ENCODE measurements at places on chromosomes 5 and 9.

DNA sequence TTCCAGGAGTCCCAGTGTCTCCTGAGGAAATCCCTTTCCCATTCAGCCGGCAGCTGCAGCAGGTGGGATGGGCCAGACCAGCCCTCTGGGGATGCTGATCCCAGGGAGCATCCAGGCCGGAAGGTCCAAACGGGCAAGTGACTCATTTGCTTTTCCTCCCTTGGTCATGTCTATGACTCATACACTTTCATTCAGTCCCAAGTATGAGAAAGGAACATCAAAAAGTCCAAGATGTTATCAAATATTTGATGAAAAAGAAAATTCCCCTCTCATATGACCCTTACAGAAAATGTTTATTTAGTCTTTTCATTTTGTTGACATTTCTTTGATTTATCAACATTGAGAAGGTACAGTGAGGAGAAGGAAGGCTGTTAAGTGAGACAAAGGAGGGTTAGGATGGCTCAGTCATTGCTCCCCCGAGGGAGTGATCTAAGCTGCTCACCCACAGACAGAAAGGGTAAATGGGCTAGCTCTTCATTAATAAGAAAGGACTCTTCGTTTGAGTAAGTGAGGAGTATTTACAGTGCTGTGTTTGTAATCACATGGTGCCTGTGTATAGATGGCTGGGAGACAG is 117.6 kb upstream of the ANKRD55 start:
- no peak for DNase-seq

DNA sequence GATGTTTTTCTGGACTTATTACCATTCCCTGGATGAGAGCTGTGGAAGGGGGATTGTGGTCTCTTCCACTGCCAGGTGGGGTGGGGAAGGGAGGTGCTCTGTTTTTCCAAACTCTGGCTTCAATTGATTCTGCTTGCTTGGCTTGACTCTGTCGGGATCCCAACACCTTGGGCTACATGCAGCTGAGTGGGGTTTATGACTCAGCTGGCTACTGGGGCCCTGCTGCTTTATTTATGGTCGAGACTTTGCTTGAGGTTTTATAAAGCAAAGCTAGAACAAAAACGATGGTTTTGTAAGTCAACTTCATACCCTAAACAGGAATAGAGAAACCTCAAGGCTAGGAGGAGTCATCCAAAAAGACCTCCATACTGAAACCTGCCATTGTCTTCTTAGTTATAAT is 76.3 kb downstream of the AOPEP start:
- no peak for DNase-seq

DNA sequence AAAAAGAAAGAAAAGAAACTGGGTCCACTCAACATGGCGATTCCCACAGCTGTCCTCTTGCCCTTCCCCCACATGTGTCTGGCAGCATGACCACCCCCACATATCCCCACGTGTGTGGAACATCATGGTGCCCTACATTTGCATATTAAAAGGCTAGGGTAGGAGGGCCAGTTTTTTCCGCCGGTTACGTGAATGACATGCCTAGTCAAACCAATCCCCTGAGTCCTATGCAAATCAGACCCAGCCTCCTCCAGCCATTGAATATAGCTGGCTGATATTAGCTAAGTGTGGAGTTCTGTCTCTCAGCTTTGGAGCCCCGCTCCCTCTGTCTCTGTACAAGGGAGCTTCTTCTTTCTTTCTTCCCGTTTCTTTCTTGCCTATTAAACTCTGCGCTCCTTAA is 33.0 kb upstream of the CCDC112 start:
- no peak for DNase-seq

- DNase-seq = no peak
Observed at GRCh38 chr9:33469891-33470290, 3.8 kb downstream of the NOL6 start.

DNA sequence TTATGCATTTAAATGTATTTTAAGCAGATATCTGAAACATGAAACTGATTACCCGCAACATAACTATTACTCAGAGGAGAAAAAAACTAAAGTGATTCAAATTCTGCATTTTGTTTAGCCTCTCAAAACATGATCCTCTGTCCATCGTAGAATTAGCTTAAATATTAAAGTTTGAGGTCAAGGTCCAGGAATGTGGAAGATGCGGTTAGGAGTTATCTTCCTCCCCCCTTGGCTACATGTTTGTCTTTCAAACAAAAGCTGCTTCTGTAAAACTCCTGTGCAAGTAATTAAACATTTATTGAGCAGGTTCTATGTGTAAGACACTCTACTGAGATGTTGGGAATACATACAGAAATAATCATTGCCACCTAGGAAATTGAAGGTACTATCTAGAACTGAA is 175.0 kb upstream of the ISL1 start:
- no peak for DNase-seq

GRCh38 chr5:179504600-179505396 is 45.6 kb upstream of the RUFY1 start:
- no peak for DNase-seq

- DNase-seq = no peak
Observed at GRCh38 chr5:156589946-156590216, 260.2 kb upstream of the PPP1R2B start.

- DNase-seq = no peak
Observed at GRCh38 chr5:173301695-173302545, 26.3 kb downstream of the STC2 start.

- DNase-seq = no peak
Observed at GRCh38 chr5:11010429-11011210, 249.6 kb upstream of the DAP start.

DNA sequence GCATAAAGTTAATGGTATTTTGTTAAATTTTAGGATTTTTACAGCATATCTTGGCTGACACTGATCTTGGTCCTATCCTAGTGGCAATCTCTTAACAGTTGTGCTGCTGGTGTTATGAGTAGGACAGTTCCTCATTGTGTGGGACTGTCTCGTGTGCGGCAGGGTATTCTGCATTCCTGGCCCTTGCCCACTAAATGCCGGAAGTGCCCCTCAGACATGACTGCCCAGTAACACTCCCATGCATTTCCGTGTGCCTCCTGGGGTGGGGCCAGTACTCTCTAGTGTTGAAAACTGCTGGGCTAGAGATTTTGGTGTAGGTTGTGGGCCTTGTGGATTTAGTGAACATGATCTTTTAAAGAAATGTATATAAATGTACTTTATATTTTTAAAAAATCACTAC is 227.1 kb upstream of the DMRT1 start:
- no peak for DNase-seq

- no peak for DNase-seq
Observed at GRCh38 chr9:70263421-70263820, 4.6 kb downstream of the SMC5 start.

DNA sequence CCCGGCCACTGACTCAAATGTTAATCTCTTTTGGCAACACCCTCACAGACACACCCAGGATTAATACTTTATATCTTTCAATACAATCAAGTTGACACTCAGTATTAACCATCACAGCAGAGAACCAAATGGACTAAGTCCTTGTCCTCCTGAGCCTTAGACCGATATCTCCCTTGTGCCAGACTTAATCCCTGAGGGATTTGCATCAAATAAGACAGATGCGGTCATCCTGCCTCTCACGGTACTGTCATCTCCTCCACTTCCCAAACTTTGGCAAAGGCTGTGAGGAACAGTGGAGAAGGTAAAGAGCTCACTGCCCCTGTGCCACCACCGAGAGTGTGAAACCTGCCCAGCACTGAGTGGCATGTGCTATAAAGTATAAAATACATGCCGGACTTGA is 6.5 kb upstream of the PRRC2B start:
- no peak for DNase-seq

GRCh38 chr9:127953768-127954505 is 16.3 kb upstream of the DPM2 start:
- DNase-seq = no peak

DNA sequence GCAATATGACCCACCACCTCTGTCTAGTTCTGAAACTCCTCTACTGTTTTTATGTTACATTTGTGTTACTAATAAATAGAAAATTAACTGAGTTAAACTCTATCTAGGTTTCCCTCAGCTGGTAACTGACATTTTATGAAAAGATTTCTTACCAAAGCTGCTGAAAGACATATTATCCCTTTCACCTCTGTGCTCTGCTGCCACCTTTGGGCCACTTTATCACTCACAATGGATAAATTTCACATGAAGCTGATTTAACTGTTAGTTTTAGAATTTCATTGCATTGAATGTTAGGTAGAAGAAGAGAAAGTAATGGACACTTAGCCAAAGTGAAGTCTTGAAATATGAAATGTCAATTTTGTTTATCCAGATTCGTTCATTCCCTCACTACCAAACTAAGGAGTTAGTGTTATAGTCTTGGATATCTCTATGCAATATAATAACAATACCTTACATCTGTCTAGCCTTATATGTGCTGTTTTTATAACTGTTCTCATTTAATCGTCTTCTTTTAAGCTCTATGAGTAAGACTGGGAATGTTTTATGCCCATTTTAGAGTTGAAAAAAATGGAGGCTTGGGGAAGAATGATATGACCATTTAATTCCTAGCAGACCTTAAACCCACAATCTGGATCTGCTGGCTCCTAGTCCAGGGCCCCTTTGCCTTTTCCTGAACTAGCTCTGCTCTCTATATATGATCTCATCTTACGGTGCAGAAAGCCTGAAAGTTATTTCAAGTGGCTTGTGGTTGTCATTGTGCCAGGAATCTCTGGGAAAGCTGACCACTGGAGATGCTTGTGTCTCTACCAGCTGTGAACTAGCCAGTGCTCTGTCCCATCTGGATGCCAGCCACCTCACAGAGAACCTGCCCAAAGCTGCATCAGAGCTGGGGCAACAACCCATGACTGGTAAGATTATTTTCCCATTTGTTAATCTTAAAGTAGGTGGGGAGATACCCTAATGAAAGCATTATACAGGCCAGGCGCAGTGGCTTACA is 97.1 kb downstream of the GOLPH3 start:
- peak; percentile 37 for DNase-seq

GRCh38 chr5:12566441-12566840 is 662.2 kb upstream of the CTNND2 start:
- DNase-seq = no peak

GRCh38 chr9:109894921-109895758 is 115.1 kb downstream of the PALM2AKAP2 start:
- no peak for DNase-seq

DNA sequence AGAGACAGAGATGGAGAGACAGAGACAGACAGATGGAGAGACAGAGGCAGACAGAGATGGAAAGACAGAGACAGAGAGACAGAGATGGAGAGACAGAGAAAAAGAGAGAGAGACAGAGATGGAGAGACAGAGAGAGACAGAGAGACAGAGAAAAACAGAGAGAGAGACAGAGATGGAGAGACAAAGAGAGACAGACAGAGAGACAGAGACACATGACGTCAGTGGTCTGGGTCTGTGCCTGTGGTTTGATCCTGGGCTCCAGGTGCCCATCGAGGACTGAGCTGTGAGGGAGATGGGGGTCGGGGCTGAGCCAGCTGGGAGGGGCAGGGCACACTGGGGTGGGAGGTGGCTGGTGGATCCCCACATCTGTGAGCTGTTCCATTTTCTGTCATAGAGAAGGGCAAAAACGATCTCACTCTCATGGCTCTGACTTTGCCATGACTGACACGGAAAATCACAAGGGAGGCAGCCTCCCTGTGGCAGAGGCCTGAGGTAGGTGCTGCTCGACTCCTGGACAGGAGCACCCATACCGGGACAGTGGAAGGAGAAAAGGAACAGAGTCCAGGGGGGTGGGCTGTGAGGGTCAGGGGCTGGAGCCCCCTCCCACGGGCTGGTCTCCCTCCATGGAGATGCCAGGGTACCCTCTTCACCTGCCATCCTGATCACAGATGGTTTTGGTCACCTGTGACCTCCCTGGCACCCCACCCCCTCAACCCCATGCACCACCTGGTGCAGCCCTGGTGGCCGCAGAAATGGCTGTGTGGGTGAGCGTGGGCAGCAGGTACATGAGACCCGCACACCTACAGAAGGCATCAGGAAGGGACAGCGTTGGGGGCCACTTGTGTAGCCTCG is 28.8 kb downstream of the GLT6D1 start:
- no peak for DNase-seq

GRCh38 chr5:141783947-141784296 is 94.3 kb downstream of the PCDH1 start:
- no peak for DNase-seq

GRCh38 chr5:88833371-88834130 is 49.4 kb downstream of the MEF2C start:
- DNase-seq = peak; percentile 69

- DNase-seq = no peak
Observed at GRCh38 chr5:35847961-35848360, 8.7 kb upstream of the IL7R start.

GRCh38 chr5:111755942-111756381 is 1.0 kb downstream of the NREP start:
- DNase-seq = no peak

DNA sequence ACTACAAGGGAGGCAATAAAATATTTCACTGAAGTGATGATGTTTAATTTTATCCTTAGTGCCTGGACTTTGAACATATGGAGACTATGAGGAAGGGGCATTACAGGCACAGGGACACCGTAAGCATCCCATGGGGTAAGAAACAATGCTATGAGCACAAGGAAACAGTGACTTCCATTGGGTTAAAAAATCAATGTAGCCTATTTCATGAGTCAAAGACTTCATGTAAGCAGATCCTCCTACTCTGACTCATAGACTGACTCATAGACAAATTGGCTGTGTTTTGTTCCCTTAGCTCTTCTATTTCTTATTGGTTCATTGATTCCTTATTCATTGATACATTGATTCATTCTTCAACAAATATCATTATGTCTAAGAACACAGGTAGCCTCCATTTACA is 351.0 kb downstream of the PRELID2 start:
- DNase-seq = no peak

DNA sequence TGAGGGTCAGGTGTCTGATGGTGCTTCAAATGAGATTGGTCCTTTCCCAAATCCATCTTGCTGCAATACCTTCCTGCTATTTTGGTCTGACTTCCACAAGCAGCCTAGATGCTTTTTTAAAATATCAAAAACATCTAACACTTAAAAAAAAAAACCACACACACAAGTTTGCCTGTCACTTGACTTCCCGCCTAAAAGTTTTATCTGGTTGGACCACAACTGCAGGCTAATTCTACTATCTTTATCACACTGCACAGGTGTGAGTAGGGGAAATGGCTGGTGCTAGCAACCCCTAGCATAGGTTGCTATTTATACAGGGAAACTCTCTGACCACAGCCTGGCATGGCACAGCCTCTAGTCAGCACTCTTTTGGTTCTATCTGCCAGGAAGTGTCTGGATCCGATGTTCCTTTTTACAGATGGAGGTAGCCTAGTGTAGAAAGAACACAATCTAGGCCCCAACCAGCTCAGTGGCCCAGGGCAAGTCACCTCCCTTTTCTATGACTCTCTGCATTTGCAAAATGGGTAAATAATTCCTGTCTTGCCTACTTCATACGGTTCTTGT is at the start of gene HEMGN:
TSS of gene HEMGN (minus strand) at position 92 of the 564 bp plus-strand sequence. CDS start at position 56, 36 bp downstream.
- DNase-seq = peak; percentile 30

DNA sequence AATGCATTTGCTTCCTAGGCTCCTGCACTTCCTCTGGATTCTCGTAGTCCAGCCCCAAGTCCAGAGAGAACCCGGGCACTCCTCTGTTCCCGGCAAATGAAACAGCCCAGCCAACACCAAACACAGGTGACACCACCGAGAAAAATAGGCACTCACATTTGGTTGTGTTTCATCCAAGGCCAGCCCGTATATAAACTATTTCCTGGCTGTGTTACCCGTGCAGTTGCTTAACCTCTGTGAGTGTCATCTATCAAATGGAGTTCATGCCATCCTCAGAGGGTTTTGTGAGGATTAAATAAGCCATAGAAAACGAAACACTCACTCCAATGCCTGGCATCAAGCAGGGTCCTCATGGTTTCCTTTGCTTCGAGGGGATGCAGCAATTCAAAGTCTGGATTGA is 115.2 kb downstream of the BOD1 start:
- no peak for DNase-seq

GRCh38 chr5:58582019-58582802 is 664 bp upstream of the RAB3C start:
- no peak for DNase-seq

GRCh38 chr5:72387985-72388384 is 67.8 kb downstream of the PTCD2 start:
- DNase-seq = no peak

All from CD8-positive, alpha-beta T cell (primary cell).